ENCODE measurements at places on chromosomes 1 and 21.

GRCh38 chr1:206658264-206658980 lies 23.1 kb downstream of the DYRK3 start:
- DNase-seq = peak; percentile 69

DNA sequence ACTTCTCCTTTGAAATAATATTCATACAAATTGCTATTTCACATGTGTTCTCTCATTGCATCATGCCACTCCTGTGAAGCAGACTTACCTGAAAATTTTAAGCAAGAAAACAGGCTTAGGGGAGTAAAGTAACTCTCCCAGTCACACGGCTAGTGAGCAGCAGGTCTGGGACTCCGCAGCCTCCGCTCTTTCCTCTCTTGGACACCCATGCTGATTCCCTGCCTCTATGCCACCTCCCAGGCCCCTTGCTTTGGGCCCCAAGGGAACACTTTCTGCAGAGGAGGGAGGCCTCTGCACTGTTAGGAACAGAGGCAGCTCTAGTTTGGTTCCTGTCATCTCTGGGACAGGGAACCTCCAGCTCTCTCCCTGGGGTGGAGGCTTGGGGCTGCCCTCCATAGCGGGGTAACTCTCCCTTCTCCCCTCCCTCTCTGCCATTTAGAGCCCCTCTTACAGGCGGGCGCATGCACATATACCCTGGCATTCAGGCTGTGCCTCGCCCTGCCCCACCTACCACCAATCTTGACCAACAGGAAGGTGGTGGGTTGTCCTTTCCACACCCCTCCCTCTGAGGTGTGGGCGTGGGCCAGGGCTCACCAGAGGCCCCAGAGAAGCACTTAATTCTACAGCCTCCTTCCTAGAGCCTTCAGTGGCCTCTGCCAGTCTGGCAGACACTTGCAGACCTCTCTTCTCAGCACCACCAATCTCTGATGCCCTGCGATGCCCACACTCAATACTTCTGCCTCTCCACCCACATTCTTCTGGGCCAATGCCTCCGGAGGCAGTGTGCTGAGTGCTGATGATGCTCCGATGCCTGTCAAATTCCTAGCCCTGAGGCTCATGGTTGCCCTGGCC lies at the start of gene RXFP4:
Gene RXFP4, plus strand, starts transcription at position 646 of the 852 bp plus-strand sequence. Its CDS starts 72 bp downstream, at position 718.
- peak; percentile 47 for DNase-seq

GRCh38 chr1:233252441-233252840 lies 43.1 kb downstream of the PCNX2 start:
- DNase-seq = no peak

DNA sequence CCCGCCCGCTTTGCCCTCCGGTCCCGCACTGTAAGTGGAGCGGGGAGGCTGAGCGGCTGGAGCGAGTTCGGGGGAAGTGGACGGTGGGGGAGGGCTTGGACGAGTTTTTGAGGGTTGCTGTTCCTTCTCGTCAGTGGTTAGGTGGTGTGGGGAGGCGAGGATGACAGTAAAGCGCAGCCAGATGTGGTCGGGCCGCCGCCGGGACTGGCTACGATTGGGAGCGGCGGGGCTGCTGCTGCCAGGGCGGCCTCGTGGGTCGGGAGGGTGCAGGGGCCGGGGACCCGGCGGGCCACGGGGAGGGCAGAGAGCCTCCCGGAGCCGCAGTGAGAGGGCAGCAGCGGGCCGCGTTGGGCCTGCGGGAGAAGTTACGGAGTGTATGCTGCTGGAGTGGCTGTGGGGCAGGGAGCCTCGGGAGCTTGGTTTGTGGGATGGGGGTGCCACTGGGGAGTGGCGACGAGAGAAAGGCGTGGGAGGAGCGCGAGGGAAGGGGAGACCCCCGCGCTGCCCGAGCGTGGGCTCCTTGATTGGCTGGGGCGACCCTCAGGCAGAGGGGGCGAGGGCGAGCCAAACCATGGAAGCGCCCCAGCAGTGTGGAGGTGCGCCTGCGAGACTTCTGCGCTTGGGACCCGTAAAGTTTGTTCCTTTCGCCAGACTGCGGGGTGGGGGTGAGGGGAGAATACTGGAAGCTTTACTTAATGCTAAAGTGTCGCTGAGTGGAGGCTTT lies 2.1 kb downstream of the ADGRL2 start:
- DNase-seq = no peak

Data from stimulated activated naive CD8-positive, alpha-beta T cell treated with anti-CD3 and anti-CD28 coated beads, Interleukin-15, Interleukin-2, amounts not matched to agents 100 U/mL and 50 U/mL, for 24 hours (primary cell).